Liver (tissue), 10 donors: ENCODE measurements at places on chromosomes 16 and 17.

GRCh38 chr16:19542138-19542821, 13.2 kb upstream of the VPS35L start:
- no peak for DNase-seq

DNA sequence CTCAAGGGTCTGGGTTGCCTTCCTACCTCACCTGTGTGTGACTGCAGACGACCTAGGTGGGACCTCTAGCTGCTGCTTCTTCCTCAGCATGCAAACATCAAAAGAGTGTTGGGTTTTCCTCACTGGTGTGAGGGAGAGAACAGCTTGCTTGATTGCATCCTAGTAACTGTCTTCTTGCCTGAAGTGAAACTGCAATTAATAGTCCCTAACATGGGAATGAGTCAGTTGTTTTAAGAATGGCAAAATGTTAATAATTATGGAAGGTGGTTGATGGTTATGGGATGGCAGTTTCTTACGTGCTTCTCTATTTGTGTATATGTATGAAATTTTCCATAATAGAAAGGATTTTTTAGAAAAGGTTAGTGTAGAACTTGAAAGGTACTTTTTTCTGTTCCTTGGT, 5.9 kb downstream of the POLR2C start:
- no peak for DNase-seq

GRCh38 chr17:55174133-55174532, 90.6 kb upstream of the HLF start:
- no peak for DNase-seq

GRCh38 chr16:72271699-72272240, 99.8 kb upstream of the PMFBP1 start:
- DNase-seq, result no peak

DNA sequence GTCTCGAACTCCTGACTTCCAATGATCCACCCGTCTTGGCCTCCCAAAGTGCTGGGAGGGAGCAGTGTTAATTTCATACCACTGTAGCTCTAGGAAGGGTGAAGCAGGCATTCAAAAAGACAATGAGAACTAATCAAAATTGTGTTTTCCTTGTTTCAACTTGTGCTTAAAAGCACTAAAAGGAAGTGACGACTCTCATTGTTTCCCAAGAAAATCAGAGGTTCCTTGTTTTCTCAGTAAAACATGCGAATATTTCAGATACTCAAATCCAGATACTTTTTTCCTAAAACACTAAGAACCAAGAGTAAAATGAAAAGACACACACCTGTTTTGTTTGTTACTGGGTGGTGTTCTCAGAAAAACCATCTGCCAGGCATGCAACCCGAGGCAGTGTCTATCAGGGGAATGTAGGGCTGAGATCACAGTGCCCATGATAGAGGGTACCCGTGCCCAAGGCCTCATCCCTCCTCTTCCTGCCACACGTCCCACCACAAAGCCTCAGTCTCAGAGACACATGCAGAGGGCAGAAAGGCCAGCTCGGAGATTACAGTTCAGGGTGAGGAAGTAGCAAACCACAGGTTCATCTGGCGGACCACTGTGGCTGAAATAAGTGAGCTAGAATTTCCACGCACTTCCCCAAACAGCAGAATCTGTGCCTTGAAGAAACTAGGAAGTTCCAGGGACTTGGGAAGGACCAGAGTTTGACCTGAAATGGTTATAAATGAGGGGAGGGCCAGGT, 33.7 kb downstream of the GINS3 start:
- no peak for DNase-seq

DNA sequence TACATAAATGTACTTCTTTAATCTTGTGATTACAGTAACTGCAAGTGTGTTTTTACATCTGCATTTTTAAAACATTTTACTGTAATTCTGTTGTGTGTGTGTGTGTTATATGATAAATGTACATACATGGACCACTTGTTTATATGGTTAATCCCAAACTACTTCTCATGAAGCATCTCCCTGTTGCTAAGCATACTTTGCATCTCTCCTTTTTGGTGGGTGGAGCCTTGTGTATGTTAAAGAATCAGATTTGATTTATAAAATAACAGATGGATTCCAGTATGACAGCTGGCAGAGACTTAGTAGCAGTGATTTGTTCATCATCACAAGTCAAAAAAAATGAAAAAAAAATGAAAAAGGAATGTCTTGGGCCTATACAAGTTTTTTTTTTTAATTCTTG, 56.0 kb upstream of the RHBDL3 start:
- DNase-seq, result no peak

GRCh38 chr17:72876413-72876812, 216.1 kb downstream of the SLC39A11 start:
- DNase-seq, result no peak
